Mammary epithelial cell (primary cell): ENCODE measurements at places on chromosomes 6 and 20. TPM values are rescaled to one million over a fixed set of nuclear protein-coding genes. Genes with fewer than 3 reads are reported as not detected.

Gene ARMC12
- not detected for total RNA-seq

Gene BPIFB4
- total RNA-seq = not detected in 2 replicates

Gene MCHR2
- not detected in 2 replicates for total RNA-seq

Gene CD93
- not detected in 2 replicates for total RNA-seq

Gene CLPSL2
- not detected in 2 replicates for total RNA-seq

Gene CLIC5
- not detected for total RNA-seq

Gene APOBEC2
- total RNA-seq = not detected

Gene TFAP2A
- total RNA-seq = 112 and 123 TPM in 2 replicates

Gene HLA-DOA
- total RNA-seq = 0.08 TPM in 1 of 2 replicates, not detected in the other

Gene DNAH8
- total RNA-seq = not detected

Gene BPIFB6
- total RNA-seq = not detected

Gene RAET1L
- 2.6 and 2.8 TPM in 2 replicates for total RNA-seq

Gene ESR1
- total RNA-seq = 0.33 TPM

Gene C2
- 0.50 TPM for total RNA-seq

Gene SLC22A3
- 1.4 and 4.2 TPM in 2 replicates for total RNA-seq

Gene FOXA2
- total RNA-seq = not detected

Gene SLA2
- not detected for total RNA-seq

Gene FAM162B
- total RNA-seq = not detected in 2 replicates

Gene SYTL3
- 1.7 and 2.2 TPM in 2 replicates for total RNA-seq

Gene CLDN20
- not detected for total RNA-seq

Gene XKR7
- not detected for total RNA-seq

Gene SYNDIG1
- total RNA-seq = 7.4 and 17.5 TPM in 2 replicates

Gene SIRPB2
- 4.1 and 5.5 TPM in 2 replicates for total RNA-seq
